ENCODE measurements at places on chromosomes 13 and 19.

GRCh38 chr13:23805821-23806220 is 83.4 kb downstream of the MIPEP start:
- DNase-seq, result no peak

DNA sequence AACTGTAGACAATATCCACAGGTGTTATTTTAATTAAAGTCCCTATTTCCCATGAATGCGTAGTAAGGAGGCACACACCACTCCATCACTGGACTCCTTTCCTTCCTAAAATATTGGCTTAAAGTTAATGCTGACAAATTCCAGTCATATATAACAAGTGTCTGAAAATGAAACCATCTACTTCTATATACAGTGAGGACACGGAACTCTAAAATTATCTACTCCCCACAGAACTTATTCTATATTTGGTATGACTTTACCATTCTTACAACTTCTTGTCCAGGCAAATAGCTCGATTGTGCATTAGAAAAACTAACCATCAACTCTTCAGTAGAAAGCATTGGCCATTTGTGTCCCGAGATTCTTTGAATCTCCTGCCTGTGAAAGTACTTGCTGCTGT is 1560.2 kb downstream of the EFNB2 start:
- DNase-seq, result no peak

DNA sequence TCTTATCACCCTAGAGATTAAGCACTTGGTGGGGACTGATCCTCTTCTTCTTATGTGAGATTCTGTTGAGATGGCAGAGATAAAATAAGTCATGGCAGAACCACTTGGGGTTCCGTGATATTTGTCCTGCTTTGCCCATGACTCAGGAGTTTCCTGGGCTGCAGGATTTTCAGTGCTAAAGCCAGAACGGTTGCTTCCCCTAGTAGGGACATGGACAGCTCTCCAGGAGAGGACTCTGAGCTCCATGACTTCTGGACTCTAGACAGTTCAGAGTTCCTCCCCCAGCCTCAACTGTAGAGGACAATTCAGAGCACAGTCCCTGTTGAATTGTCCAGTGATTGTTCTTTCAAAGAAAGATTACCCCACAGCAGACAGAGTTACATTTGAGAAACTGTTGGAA is 98.8 kb downstream of the OLFM4 start:
- DNase-seq, result no peak

DNA sequence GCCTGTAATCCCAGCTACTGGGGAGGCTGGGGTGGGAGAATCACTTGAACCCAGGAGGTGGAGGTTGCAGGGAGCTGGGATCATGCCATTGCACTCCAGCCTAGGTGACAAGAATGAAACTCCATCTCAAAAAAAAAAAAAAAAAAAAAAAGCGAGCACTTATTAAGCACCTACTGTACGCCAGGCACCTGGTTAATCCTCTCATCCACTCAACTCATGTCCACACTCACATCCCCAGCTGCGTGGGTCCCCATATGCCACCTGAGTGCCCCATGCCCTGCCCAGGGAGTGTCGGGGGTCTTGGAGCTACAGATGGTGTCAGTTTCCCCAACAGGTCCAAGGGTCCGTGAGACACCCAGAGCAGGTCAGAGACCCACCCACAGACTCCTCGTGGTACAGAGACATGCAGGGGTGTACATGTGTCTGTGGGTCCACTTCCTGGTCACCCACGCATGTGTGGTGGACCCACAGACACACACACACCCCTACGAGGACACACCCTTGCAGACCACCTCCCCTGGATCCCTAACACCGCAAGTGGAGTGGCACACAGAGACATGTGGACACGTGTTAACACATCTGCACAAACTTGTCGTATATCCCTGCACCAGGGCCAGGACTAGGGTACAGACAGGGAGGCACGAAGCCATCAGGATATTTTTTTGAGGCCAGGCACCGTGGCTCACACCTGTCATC is 3.5 kb downstream of the INSL3 start:
- DNase-seq, result no peak

GRCh38 chr19:27773318-27774094 is 1439.4 kb downstream of the UQCRFS1 start:
- no peak for DNase-seq

GRCh38 chr13:77784515-77784914 is 87.0 kb downstream of the SLAIN1 start:
- DNase-seq, result no peak

DNA sequence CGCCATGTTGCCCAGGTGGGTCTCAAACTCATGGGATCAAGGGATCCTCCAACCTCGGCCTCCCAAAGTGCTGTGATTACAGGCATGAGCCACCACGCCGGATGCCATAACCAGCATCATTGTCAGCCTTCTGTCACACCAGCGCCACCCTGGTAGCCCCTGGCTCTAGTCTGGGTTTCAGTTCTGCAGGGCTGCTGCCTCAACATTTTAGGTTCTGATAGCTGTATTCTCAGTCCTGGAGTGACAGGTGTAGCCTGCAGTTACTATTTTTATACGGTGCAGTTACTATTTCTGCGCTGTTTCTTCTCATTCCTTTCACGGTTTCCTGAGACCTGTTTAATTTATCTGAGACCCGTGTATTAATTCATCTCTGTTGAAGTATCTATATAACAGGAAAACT is 57.1 kb downstream of the TRPM4 start:
- no peak for DNase-seq

GRCh38 chr19:31502536-31503170 is 153.4 kb upstream of the TSHZ3 start:
- DNase-seq, result no peak

- no peak for DNase-seq
Measured at GRCh38 chr13:75704194-75704926, 68.2 kb downstream of the LMO7 start.

DNA sequence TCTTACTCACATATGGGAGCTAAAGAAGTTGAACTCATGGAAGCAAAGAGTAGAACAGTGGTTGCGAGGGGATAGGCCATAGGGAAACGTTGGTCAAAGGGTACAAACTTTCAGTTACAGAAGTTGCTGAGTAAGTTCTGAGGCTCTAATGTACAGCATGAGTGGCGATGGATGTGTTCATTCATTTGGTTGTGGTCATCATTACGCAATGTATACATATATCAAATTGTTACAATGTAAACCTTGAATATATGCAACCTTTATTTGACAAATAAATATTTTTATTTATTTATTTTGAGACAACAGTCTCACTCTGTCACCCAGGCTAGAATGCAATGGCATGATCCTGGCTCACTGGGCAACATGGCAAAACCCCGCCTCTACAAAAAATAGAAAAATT is 38.7 kb downstream of the ZIC5 start:
- DNase-seq, result no peak

DNA sequence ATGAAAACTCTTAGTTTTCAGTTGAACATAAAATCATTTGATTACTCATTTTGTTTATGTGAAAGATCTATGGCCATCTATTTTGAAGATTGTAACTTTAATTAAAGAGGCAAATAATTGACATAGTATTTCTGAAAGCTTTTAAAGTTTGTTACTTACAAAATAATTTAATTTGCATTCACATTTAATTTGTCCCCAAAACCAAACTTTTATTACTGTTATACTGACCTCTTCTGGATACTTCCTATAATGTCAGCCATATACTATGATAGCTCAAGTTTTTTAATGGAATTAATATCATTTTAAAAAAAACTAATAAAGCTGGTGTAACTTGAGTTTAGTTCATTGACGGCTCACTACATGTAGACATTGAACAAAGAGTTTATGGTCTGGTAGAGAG is 4.9 kb upstream of the SGCG start:
- DNase-seq, result no peak

- no peak for DNase-seq
Measured at GRCh38 chr13:48496271-48497161, 36.4 kb downstream of the RCBTB2 start.

GRCh38 chr19:2179095-2179494 is 15.4 kb downstream of the DOT1L start:
- no peak for DNase-seq

- no peak for DNase-seq
Measured at GRCh38 chr13:65653613-65654012, 1576.5 kb downstream of the PCDH9 start.

- DNase-seq, result no peak
Measured at GRCh38 chr19:42324655-42325307, 654 bp upstream of the MEGF8 start.

GRCh38 chr13:91370501-91370900 is 23.0 kb downstream of the MIR17HG start:
- DNase-seq, result no peak

- DNase-seq, result no peak
Measured at GRCh38 chr13:111044087-111044830, 70.9 kb upstream of the ARHGEF7 start.

- DNase-seq, result no peak
Measured at GRCh38 chr13:89968470-89968869, 1379.0 kb upstream of the MIR17HG start.

GRCh38 chr19:29364224-29364726 is 151.3 kb upstream of the UQCRFS1 start:
- no peak for DNase-seq

- DNase-seq, result no peak
Measured at GRCh38 chr13:113119822-113120189, 2.8 kb upstream of the F10 start.

DNA sequence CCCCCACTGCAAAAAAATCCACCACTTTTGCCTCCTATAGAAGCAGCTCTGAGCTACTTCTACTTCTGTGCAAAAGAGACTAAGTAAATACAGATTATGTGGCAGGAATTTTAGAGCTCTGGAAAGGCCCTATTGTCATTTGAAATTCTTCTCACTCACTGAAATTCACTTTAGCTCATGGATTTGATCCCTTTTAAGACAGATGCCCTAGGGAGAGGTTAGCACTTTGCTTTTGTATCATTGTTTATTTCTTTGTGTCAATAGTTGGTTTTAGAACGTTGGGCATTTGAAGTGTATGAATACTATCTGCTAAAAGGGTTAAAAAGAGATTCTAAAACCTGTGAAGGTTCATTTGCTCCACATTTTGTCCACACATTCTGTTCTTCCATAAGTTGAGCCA is 528.7 kb downstream of the GPC6 start:
- no peak for DNase-seq

- DNase-seq, result no peak
Measured at GRCh38 chr13:99895444-99896368, 75.9 kb downstream of the ZIC5 start.

- DNase-seq, result no peak
Measured at GRCh38 chr13:23427342-23427843, 6.1 kb downstream of the SACS start.

DNA sequence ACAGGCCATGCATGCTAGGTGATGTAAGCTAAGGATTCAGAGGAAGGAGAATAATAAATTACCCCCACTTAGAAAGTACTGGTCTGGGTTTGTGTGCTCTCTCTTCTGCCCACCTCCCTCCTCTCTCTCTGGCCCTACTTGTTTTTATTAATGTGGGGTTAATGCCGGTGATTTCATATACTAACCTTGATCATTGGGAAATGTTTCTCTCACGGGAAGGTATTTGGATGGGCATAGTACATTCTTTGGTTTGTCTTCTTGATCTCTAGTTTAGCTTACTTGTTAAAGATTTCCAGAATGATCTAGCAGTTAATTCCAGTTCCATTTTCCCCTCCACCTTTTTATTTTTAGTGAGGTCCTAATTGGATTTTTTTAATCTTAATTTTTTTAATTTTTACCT is 24.6 kb downstream of the ARHGAP35 start:
- DNase-seq, result no peak

GRCh38 chr13:28316129-28316528 is 177.8 kb downstream of the PAN3 start:
- DNase-seq, result no peak

DNA sequence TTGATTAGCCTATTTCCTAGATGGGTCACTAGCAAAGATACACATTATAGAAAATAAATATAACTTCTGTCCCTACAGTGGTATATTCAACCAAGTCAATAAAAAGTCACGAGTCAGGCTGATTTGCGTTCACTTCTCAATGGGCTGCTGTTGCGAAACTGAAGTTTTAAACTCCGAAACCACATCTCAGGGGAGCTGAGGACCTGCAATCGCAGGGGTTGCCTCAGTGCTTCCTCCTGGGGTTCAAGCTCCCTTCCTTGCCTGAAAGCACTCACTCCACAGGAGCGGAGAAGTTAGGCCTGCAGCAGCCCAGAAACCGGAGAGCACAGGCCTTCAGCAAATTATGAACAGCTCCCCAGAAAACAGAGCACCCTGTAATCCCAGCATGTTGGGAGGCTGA is 39.6 kb downstream of the RAB20 start:
- no peak for DNase-seq

DNA sequence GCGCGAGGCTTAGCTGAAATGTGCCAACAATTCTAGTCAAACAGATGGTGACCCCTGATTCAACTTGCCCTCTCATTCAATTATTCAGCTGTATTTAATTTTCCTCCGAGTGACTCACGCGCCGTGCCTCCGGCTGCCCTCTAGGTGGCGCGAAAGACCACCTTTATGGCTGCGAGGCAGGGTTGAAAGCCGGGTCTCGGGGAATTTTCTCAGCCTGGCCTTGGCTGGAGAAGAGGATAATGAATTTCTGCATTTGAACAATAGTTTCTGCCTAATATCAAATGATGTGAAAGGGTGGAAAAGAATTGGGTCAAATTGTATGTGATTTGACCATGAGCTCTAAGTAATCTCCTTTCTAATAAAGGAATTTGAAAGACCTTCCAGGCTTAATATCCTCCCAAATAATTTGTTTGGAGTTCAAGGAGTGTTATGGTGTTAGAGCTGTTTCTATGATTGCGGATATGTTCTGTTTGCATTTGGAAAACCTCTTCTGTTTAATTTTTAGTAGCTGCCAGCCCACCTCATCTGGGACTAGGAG is 310.9 kb downstream of the ZNF536 start:
- peak; percentile 82 for DNase-seq

GRCh38 chr13:113103646-113104045 is 1.9 kb upstream of the F7 start:
- no peak for DNase-seq

DNA sequence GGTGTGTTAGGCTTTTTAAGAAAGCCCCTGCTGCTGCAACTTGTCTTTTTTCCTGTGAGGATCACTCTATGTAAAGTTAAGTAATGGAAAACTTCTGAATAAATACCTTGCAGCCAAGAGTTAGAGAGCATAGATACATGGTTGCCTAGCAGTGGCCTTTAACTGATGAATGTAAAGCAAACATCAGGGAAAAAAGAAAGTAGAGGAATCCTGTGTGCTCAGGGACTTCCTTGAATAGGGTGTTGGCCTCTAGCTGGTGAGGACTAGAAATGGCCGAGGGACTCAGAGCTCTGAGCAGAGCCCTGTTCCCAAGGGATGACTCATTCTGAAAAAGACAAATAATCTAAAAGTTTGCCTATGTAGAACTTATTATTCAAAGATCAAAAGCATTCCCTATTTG is 135.7 kb downstream of the MIPEP start:
- no peak for DNase-seq

DNA sequence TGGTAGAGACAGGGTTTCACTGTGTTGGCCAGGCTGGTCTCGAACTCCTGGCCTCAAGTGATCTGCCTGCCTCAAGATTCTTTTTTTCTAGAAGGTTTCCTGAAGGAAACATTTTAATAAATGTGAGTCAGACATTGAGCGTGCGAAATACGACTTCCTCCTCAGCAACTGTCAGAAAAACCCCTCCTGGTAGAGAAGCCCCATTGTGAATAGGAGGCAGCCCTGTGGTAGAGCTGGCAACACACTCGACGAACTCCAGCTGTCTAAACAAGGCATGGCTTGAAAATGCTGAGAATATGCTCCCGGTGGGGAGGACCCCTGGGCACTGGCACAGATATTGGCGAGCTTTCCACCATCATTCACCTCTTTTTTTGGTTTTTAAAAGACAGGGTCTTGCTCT is 9.8 kb downstream of the ZNF333 start:
- DNase-seq, result no peak

GRCh38 chr13:21434588-21434987 is 24.5 kb downstream of the ZDHHC20 start:
- peak; percentile 67 for DNase-seq

All from midbrain (tissue), 1 donor.